ENCODE measurements at places on chromosomes 12 and 14.

- DNase-seq, result peak; percentile 82
Measured at GRCh38 chr12:131104463-131105350, 151.0 kb downstream of the ADGRD1 start.

- DNase-seq, result peak; percentile 71
Measured at GRCh38 chr14:51780006-51780692, 80.3 kb upstream of the GNG2 start.

DNA sequence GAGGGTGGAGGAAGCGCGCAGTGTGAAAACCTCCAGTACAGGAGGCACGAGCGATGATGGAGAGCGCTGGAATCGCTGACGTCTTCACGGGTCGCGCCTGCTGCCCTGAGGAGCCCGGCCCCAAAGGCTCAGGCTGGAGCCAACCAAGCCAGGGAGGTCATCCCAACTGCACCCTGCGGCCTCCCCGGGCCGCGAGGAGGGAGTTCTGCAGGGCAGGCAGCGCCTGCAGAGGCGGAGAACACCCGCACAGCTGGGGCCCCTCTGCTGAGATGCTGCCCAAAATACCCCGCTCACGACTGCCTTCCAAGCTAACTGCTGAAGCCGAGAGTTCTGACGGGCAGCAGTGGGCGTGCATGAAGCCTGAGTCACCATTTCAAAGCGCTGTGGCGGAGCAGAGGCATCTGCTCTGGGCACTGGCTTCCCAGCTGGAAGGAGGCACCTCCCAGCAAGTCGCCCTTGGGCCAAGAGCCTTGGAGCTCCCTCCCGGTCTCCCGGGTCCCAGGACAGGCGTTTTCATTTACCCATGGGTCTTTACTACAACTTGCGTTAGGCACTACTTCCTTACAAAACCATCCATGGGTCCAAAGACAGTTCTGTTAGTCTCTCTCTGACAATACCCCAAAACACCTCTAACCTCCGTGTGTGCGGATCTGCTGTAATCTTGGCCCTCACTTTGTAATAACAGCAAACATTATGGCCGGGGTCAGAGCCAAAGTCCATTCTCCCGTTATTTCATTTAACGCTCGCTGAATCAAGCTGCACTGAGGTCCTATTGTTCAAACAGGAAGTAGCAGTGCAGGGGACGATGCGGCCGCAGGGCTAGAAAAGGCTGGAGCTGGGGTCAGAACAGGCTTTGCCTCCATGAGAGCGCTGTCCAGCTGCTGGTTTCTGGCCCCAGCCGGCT is 60.1 kb upstream of the RIMBP2 start:
- peak; percentile 50 for DNase-seq

DNA sequence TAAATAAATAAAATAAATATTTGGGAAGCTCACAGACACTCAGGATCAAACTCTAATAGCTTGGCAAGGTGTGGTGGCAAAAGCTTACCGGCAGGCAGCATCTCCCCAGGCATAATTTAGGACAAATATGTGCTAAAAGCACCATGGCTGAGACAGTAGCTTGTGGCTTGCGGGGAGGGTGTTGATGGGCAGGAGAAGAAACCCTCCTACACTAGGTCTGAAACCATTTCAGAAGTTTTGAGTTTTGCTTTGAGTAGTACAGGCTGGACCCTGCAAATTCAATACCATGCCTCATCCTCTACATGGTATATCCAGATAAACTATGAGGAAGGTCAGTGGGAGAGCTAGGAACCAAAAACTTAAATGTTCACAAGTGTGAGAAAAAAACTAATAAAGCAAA is 33.1 kb downstream of the MAP3K9 start:
- DNase-seq, result no peak

DNA sequence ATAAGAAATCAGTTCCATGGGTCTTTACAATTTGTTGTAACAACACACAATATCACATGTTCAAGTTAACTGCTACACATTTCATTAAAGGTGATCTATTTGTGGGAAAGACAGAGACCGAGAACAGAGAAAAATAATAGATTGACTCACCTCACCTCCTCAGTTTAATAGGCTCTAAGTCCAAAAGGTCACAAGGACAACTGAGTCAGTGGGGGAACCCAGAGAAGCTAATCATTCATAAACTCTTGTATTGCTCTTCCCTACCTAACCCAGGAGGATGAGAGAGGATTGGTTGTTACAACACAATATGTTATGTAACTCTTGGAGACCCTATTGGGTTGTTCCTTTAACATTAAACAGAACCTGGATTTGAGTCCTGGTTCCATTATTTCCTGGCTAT is 72.2 kb upstream of the CRY1 start:
- no peak for DNase-seq

DNA sequence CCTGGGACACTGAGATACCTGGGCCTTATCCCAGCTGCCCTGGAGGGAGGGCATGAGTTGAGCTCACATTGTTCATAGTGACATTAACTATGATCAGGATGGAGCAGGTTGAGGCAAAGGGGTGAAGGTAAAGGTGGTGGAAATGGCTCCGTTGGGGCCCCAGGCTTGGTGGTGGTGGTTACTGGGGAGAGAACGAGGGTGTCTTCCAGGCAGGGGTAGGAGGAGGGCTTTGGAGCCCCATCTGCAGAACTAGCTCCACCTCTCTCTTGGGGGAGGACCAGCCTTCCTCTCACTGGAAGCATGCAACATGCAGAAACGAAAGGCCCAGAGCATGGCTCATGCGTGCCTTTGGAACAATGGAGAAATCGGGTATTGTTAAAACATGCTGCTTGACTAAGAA is 217.0 kb downstream of the SLC41A2 start:
- DNase-seq, result no peak

DNA sequence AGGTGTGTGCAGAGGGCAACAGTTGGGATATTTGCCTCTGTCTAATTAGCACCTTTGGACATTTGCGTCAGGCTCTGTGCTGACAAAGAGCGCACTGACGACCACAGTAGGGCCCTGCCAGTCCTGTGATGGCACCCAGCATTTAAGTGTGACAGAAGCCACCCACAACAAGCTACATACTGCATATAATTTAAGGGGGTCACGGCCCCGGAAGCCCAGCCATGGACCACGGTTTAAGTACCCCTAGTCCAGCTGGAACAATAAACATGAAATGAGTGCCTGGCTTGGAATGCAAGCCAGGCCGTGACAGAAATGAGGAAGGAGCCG is 16.8 kb upstream of the DYNC1H1 start:
- no peak for DNase-seq

GRCh38 chr12:99330216-99330615 is 317.3 kb upstream of the GARIN6 start:
- DNase-seq, result no peak

DNA sequence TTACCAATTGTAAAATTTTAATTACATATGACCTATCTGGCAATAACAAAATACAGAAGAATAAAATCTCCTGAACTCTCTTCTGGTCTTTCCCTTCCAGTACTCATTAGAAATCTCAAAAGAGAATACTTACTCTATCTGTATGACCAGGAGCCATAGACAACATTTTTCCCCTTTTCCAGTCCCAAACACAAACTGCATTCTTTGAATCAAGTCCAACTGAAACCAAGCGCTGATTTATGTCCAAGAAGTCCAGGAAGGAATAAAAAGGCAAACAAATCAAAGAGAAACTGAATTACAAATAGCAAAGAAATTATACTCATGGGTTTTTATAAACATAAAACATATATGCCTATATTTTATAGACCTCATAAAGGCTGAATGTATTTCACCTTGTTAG is 46.7 kb downstream of the EML5 start:
- DNase-seq, result no peak

GRCh38 chr12:12272869-12273268 is 6.0 kb upstream of the LRP6 start:
- no peak for DNase-seq

DNA sequence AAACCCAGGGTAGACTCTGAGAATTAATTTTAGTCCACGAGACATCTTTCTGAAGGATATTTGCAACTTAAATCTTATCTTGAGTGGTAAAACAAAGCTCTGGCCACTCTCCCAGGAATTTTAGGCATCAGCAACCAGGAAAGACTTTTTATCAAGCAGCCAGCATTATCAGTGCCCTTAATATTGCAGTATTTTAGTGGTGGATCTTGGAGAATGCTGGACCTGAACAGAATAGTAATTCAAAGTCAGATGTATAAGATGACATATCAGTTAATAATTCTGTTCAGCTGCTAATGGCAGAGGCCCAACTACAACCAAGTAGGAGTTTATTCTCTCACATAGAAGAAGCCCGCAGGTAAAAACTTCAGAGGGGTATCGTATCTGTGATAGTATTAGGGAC is 59.0 kb upstream of the CRY1 start:
- no peak for DNase-seq

GRCh38 chr12:94706250-94706661 is 55.9 kb upstream of the TMCC3 start:
- no peak for DNase-seq

Data from activated T-cell treated with anti-CD3 and anti-CD28 coated beads, Interleukin-2, amount 50 U/mL, for 1 hour (primary cell).